ENCODE measurements at places on chromosomes 4 and X.
A peak's percentile ranks its signal among the peaks of the same experiment; 100 is the strongest.

GRCh38 chr4:20944961-20945360 lies 244.7 kb downstream of the PACRGL start:
- DNase-seq, result no peak

DNA sequence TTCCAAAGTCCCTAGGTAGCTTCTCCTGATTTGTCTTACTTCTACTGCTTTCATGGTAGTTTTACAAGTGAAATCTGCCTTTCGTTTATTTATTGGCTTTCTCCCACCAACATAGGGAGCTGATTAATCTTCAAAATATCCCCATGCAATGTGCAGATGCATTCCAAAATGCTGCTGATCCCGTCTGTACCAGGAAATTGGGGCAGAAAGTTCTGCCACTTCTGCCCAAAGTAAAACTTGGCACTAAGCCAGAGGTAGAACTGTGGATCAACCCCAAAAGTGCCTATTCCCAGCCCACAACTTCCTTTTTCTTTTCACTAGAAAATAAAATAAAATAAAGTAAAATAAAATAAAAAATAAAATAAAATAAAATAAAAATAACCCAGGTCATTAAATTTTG lies 47.3 kb upstream of the PPARGC1A start:
- DNase-seq, result peak; percentile 31

DNA sequence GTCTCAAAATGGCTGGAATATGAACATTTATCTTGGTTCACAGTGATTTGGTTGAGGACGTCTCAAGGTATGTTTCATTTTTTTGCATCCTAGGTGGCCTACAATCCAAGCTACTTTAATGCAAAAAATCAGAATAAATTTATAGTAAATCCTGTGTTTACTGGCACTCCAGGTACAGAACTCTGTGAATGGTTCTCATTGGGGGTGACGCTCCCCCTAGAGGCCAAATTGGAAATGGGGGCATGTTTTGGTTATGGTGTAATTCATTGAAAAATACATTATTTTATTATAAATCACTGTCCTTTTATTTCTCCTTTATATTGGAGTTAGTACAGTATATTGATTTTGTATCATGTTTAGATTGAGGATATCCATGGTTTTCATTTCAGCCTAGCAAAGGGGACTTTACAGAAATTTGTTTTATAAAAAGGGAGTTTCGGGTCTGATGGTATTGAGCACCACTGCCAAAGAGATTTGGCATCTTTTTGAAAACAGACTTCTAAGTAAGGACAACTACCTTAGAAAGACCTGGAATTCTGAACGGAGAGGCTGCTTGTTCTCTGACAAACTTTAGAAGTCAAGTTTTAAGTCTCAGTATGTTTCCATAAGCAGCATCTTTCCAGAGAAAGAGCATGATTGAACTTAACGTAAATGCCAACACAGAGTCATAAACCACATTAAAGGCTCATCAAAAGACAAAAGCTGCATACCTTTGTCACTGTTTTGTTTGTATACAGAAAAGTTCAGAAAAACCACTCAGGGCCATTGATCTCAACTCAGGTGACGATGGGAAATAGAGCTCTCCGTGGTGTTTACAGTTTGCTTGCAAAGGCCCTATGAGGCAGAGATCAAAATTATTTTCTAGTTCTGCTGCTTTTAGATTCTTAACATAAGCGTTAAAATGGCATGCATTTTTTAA lies 19.4 kb downstream of the MTM1 start:
- peak; percentile 24 for DNase-seq

GRCh38 chr4:7660176-7661039 lies 225.7 kb upstream of the PSAPL1 start:
- DNase-seq, result no peak

DNA sequence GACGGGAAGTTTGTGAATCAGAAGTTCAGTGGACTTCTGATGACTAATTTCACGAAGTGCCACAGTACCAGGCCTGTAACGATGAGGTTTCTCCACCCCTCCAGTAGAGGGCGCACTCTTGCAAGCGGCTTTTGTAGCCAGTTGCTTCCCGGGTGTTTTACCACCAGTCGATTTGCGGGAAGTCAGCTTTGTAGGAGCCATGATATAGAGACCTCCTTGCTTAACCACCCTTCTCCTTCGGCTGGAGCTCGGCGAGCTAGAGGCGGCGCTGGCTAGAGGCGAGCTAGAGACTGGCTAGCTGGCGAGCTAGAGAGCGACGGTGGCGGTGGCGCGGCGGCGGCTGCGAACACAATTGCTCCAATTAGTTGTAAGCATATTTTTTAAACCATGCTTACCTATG lies 72.0 kb downstream of the IL1RAPL1 start:
- peak; percentile 6 for DNase-seq

- peak; percentile 75 for DNase-seq
Observed at GRCh38 chrX:46637938-46638337, 64.4 kb downstream of the CHST7 start.

GRCh38 chrX:22192419-22193060 lies 80.2 kb upstream of the CBLL2 start:
- peak; percentile 66 for DNase-seq

DNA sequence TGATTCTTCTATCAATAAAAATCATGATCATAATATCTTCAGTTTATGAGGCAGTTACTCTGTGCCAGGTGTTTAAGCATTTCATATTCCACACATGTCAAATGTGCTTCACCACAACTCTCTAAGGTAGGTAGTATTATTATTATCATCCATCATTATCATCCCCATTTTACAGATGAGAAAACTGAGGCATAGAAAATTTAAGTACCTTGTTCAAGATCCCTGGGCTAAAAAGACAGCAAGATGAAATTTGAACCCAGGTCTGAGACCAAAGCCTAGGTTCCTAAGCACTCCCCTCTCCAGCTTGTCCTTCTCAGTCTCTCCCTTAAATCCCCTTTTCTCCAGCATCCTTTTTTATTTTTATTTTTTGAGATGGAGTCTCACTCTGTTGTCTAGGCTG lies 33.4 kb downstream of the SEPTIN6 start:
- no peak for DNase-seq

DNA sequence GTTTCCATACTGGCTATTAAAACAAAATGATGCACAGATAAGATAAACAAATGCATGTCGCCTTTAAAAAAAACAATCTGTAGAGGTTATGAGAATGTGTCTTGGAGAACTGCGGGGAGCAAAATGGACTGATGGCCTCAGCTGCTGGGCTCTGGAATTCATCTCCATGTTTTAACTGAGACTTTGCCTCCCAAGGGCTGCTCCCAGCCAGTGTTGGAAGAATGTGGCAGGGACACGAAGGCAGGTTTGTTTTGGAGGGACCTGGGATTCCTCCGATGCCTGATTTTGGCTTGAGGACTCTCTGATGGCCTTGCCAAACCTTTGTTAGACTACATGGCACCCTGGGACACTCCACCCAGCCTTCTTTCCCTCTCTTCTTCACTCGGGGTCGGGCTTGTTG lies 83.5 kb upstream of the AP1S2 start:
- DNase-seq, result no peak

Data from suppressor macrophage treated with lipopolysaccharide for 1 hour (primary cell).